ENCODE measurements at places on chromosomes 5 and 9. TPM values are rescaled to one million over a fixed set of nuclear protein-coding genes. Genes with fewer than 3 reads are reported as not detected.

PFN3 gene
- total RNA-seq: not detected

- DNase-seq: no peak
These were observed 197.5 kb upstream of the DMRT1 start for GRCh38 chr9:643966-644365.

- DNase-seq: no peak
These were observed 2075.3 kb upstream of the C9orf72 start for GRCh38 chr9:29648601-29649000.

GRCh38 chr5:108747774-108748400 is at the start of gene FER:
Gene FER, plus strand, starts transcription at chr5:108747897. Its CDS starts 50,286 bp downstream, at chr5:108798183.
- no peak for DNase-seq

- no peak for DNase-seq
These were observed 189.9 kb downstream of the FBXL7 start for GRCh38 chr5:15689836-15690235.

- no peak for DNase-seq
These were observed 34.3 kb downstream of the EPB41L4B start for GRCh38 chr9:109286571-109286977.

GRCh38 chr5:148734518-148734917 is 80.2 kb upstream of the HTR4 start:
- DNase-seq: no peak

- DNase-seq: no peak
These were observed 20.1 kb upstream of the ZNF622 start for GRCh38 chr5:16485656-16486055.

Measured in tibial nerve (tissue), 4 donors.